Stimulated activated memory B cell treated with anti-CD40 and anti-IgM and Interleukin-4, amounts not matched to agents 10 μg/mL and 1 μg/mL and 100 μg/mL, for 72 hours (primary cell): ENCODE measurements at places on chromosomes 5 and 9.

DNA sequence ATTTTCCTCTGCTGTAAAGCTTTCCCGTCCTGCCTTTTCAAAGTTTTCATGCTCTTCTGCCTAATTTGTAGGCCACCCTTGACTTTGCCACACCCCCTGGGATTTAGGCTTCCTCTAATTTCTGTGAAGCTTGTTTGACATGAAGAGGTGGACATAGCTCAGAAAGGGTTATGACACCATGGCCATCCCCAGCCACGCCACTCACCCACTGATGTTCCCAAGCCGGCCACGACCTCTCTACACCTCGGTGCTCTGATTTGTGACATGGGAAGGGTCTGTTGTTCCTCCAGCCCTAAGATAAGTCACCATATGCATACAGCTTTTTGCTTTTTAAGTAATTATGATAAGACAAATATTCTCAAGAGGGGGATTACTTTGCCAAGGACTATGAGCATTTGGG, 139.5 kb downstream of the BARX1 start:
- no peak overlapping the region for H3K27ac ChIP-seq
- no peaks in the 10 kb centered on the region for H3K36me3 ChIP-seq
- no peak for ATAC-seq
- no peak overlapping the region for H3K4me3 ChIP-seq
- H3K27me3 ChIP-seq: peaks cover 21% of the 10 kb centered on the region

DNA sequence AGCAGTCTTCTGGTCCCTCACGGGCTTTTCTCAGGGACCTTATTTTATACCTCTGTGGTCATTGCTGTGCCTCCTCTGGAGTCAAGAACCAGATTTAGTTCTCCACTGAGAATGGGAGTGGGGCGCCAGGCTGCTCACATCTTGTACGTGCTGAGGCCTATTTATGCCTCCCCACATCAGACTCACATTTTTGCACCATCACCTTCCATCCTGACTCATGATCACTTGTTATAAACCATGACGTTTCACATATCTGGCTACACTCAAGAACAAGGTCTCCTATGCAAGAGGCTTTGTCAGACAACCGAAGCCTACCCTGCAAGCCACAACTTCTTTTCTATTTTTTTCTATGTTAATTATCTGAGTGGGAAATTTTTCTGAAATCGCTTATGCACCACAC, 10.7 kb downstream of the PRUNE2 start:
- peaks cover 22% of the 10 kb centered on the region for H3K27me3 ChIP-seq
- no peak overlapping the region for H3K4me3 ChIP-seq
- ATAC-seq: no peak

- peak; percentile 27 for ATAC-seq
- H3K4me3 ChIP-seq: no peak overlapping the region
- H3K27ac ChIP-seq: no peak overlapping the region
- H3K36me3 ChIP-seq: no peaks in the 10 kb centered on the region
These were observed 216.9 kb downstream of the TTLL11 start for GRCh38 chr9:121876255-121876654.

DNA sequence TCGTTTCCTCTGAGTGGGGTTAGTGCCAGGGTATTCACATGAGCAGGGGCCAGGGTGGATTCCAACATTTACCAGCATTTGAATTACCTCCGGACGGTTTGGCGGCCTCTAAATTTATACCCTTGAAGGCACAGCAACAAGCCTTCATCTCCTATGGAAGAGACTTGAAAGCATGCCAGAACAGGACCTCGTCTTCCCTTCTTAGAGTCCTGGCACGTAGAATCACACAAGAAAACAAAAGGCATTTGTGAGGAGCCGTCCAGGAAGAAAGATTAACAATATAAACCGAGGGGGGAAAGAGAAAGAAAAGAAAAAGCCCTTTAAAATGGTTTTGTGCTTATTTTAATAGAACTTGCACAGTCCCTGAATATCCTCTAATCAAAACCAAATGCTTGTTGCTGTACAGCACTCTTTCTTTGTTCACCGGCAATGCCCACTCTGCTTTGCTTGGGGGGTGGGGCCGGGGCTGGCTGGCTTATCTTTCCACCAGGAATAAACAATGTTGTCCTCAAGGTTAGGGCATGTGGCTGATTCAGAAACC, 575.8 kb upstream of the ZNF462 start:
- H3K27me3 ChIP-seq: no peaks in the 10 kb centered on the region
- no peaks in the 10 kb centered on the region for H3K36me3 ChIP-seq
- H3K4me3 ChIP-seq: no peak overlapping the region
- no peak for ATAC-seq

GRCh38 chr9:93096131-93096802, at the start of gene CARD19:
Gene CARD19, plus strand, starts transcription at chr9:93096217. Its CDS starts 129 bp downstream, at chr9:93096346.
- ATAC-seq: peak; percentile 44
- peak within 1 kb of the TSS; percentile 88 for H3K27ac ChIP-seq
- H3K27me3 ChIP-seq: no peaks in the 10 kb centered on the region
- peaks cover 59% of the 10 kb centered on the region for H3K4me1 ChIP-seq
- peaks cover 8% of the 10 kb centered on the region for H3K36me3 ChIP-seq
- H3K4me3 ChIP-seq: peak within 1 kb of the TSS; percentile 89
